Stimulated activated CD8-positive, alpha-beta memory T cell treated with anti-CD3 and anti-CD28 coated beads, Interleukin-15, amount 100 ng/mL, for 24 hours (primary cell): ENCODE measurements at places on chromosomes 3 and 15.

GRCh38 chr3:59364496-59364895, 314.7 kb upstream of the CFAP20DC start:
- no peak for DNase-seq

DNA sequence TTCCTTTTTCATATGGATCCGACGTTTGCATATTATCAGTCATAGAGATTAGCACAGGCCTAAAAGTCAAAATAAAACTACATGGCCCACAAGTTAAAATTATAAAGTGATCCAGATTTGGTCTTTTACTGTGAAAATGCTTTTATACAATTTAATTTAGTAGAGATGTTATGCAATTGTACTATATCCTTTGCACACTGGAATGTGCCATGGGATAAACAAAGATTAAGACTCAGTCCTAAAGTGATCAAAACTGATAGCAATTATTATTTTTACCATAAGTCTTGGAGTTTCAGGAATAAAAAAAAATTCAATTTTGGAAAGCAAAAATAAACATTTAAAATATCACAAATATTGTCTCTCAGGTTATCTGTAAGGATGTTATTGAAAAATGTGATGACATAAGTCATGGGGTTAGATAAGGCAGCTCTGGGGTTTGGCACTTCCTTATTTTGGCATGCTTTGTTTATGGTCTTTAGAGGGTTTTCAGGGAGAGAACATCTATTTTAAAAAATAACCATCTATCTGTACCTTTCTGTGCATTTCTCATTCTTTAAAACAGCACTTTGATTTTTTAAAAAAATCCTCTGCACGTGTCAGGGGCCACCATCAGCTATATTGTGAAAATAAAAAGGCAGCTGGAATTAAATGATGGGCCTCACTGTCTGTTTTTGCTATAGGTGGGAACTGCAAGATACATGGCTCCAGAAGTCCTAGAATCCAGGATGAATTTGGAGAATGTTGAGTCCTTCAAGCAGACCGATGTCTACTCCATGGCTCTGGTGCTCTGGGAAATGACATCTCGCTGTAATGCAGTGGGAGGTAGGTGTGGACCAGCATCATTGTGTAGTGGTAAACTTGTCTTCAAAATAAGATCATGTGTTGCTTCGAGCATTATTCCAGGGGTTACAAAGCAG, 67.3 kb downstream of the TGFBR2 start:
- DNase-seq: no peak

DNA sequence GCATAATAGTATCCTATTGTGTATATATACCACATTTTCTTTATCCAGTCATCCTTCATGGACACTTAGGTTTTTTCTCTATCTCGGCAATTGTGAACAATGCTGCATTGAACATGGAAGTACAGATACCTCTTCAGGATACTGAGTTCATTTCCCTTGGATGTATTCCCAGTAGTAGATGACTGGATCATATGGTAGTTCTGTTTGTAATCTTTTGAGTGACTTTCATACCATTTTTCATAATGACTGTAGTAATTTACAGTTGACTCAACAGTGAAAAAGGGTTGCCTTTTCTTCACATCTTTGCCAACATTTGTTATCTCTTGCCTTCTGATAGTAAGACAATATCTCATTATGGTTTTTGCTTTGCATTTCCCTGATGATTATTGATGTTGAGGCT, 21.8 kb downstream of the MYH15 start:
- DNase-seq: no peak

DNA sequence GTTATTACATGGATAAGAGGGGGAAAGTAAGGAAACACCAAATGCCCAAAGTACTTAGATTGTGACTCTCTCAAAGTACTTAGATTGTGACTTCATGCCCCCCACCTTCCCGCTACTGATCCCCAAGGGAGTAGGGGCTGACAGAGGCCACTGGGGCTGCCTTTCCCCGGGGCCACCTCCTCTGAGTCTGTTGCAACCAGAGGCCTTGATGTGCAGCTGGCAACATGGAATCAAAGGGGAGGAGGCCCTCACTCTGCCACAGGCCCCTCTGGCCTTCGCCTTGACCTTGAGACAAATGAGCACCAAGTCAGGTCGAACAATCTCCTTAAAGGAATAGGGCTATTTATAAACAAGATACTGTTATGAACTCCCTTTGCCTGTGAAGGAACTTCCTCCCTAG, 62.5 kb downstream of the LRTM1 start:
- no peak for DNase-seq

DNA sequence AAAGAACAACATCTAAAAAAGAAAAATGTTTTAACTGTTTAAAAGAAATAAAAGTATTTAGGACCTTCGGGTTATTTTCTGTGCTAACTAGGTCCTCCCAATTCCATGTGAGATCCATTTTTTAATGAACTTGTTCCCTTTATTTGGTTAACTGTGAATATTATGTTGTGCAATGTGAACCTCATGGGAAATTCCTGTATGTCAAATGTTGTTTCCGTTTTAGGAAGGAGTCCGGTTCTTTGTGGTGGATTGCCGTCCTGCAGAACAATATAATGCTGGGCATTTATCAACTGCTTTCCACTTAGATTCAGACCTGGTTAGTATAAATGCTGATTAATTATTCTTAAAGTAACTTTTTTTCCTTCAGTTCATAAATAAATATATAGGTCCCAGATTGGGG, 35.5 kb upstream of the NIT2 start:
- DNase-seq: no peak
